ENCODE measurements at places on chromosomes 1 and 21. TPM values are rescaled to one million over a fixed set of nuclear protein-coding genes. Genes with fewer than 3 reads are reported as not detected.
A peak's percentile ranks its signal among the peaks of the same experiment; 100 is the strongest.

The TCEANC2 gene
- 3.9 TPM for total RNA-seq

DNA sequence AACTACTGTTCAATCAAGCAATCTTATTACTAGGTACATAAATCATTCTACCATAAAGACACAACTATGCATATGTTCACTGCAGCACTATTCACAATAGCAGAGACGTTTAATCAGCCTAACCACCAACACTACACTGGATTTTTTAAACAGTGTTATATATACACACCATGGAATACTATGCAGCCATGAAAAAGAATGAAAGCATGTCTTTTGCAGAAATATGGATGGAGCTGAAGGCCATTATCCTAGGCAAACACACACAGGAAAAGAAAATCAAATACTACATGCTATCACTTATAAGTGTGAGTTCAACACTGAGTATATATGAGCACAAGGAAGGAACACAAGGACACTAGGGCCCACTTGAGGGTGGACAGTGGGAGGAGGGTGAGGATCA is 159.2 kb downstream of the DPYD start:
- H3K27me3 ChIP-seq = no peaks in the 10 kb centered on the region
- DNase-seq = no peak
- no peaks in the 10 kb centered on the region for H3K36me3 ChIP-seq
- no peak overlapping the region for H3K4me3 ChIP-seq

- H3K27me3 ChIP-seq = peaks cover 31% of the 10 kb centered on the region
- H3K27ac ChIP-seq = no peak overlapping the region
- no peaks in the 10 kb centered on the region for H3K36me3 ChIP-seq
- DNase-seq = peak; percentile 13
- no peaks in the 10 kb centered on the region for H3K4me1 ChIP-seq
Observed at GRCh38 chr1:152141971-152142584, 16.9 kb downstream of the RPTN start.

- no peaks in the 10 kb centered on the region for H3K27me3 ChIP-seq
- no peak overlapping the region for H3K27ac ChIP-seq
- H3K4me1 ChIP-seq = peaks cover 4% of the 10 kb centered on the region
- H3K36me3 ChIP-seq = peaks cover 16% of the 10 kb centered on the region
- no peak for DNase-seq
- H3K4me3 ChIP-seq = no peak overlapping the region
Observed at GRCh38 chr1:113756461-113756860, 2.8 kb downstream of the PHTF1 start.

GRCh38 chr1:53121319-53122172 is 20.9 kb downstream of the SLC1A7 start:
- H3K4me3 ChIP-seq = no peak overlapping the region
- H3K27me3 ChIP-seq = no peaks in the 10 kb centered on the region
- no peaks in the 10 kb centered on the region for H3K36me3 ChIP-seq

GRCh38 chr21:41580758-41581554 is 73.0 kb upstream of the TMPRSS2 start:
- no peak overlapping the region for H3K4me3 ChIP-seq
- no peaks in the 10 kb centered on the region for H3K36me3 ChIP-seq
- H3K27ac ChIP-seq = no peak overlapping the region
- DNase-seq = no peak
- H3K27me3 ChIP-seq = no peaks in the 10 kb centered on the region

DNA sequence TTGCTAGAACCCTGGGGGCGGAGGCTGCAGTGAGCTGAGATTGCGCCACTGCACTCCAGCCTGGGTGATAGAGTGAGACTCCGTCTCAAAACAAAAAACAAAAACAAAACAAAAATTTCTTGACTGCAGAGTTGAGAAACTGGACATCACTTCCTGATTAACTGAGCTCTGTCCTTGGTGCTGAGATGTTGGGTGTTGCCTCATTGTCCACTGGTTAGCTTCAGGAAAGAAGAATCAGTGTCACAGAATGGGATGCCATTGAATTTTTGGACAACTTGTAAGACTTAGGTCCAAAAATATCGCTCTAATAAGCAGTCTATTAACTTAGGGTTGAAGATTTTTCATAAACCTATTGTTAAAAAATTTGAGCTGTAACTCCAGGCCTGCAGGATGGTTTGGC is 23.8 kb upstream of the KCNA10 start:
- no peaks in the 10 kb centered on the region for H3K36me3 ChIP-seq
- H3K4me1 ChIP-seq = no peaks in the 10 kb centered on the region
- H3K27ac ChIP-seq = no peak overlapping the region

- H3K36me3 ChIP-seq = no peaks in the 10 kb centered on the region
- H3K27me3 ChIP-seq = no peaks in the 10 kb centered on the region
- H3K27ac ChIP-seq = no peak overlapping the region
- no peak for DNase-seq
Observed at GRCh38 chr1:39524591-39525365, 33.3 kb downstream of the BMP8A start.
